ENCODE measurements at places on chromosomes 4 and X. TPM values are rescaled to one million over a fixed set of nuclear protein-coding genes. Genes with fewer than 3 reads are reported as not detected.

DNA sequence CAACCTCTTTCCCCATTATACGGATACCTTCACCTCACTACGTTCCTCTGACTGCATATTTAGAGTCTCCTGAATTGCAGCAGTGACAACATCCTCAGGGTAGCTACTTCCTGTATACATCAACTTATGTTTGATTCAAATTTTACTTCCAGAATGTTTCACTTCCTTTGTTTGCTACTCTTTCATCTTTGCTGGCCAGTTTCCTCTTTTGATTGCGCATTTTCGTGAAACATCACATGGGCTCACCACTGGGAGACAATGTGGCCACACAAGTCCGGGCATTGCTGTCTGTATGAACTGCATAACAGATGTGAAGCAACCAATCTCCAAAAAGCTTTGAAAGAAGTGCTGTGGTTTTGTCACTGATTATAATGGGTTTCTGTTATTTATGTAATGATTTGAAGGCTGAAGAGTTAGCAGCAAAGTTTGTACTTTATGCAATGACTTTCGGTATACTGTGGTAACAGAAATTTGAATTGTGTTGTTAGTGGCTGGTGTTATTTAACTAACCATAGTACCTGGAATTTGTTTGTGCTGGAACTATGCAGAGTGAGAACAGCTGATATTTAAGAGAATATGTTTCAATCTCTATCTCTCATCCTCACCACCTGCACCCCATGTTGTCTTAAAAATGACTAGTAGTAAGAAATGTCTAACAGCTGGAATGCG, 7.4 kb downstream of the SNCA start:
- no peak for DNase-seq

DNA sequence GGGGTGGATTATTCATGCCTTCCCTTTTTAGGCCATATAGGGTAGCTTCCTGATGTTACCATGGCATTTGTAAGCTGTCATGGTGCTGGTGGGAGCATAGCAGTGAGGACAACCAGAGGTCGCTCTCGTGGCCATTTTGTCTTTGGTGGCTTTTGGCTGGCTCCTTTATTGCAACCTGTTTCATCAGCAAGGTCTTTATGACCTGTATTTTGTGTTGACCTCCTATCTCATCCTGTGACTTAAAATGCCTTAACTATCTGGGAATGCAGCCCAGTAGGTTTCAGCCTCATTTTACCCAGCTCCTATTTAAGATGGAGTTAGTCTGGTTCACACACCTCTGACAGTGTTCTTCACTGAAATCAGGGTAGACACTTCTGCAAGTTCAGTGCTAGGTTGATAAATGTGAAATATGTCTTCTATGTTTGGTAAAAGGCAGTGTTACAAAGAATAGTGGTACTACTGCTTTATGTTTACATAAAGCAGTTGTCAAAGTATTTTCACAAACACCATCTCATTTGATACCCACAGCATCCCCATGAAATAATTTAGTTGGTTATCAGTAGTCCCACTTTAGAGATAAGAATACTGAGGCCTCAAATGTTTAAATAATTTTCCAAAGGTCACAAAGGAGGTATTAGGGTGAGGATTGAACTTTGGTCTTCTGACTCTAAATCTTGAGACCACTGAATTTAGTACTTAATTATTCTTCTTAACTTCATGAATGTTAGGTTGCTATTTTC, 77.1 kb upstream of the C4orf54 start:
- no peak for DNase-seq

Gene FABP2
- polyA plus RNA-seq, result 1.5 TPM

DNA sequence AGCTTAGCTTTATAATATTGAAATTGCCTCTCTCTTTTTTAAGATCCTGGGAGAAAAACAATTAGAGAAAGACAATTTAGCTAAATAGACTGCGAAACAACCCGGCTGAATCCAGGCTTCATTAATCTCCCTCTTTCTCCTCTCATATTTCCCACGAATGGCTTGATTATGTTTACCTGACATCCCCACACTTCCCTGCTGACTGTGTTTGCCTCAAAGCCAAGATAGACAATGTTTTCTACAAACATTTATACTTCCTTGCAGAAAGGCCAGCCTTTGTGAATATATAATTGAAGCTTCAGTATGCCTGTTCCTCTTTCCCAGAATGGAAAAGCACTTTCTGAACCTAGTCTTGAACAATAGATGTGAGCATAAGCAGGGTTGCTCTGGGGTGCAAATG, 566.8 kb downstream of the PDHA2 start:
- DNase-seq, result no peak

Gene TCEAL7
- polyA plus RNA-seq, result 36.7 TPM

DNA sequence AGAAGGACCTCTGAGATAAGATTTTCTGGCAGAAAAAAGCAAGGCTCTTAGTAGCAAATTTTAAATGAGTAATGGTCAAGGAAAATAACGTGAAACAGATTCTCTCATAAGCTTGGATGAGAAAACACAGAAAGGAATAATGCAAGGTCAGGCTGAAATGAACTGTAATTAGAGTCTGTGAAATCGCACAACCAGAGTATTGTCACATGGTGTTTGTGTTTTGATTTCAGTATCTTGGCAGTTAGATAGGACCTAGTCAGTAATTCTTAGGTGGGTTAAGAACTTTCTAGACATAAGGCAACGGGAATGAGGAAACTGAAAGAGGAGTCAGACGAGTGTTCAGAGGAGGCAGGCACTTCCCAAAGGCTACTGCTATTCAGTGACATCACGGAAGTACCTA, 34.6 kb downstream of the LIMCH1 start:
- DNase-seq, result no peak

GRCh38 chr4:184382189-184382846, 92.0 kb downstream of the IRF2 start:
- DNase-seq, result no peak

DNA sequence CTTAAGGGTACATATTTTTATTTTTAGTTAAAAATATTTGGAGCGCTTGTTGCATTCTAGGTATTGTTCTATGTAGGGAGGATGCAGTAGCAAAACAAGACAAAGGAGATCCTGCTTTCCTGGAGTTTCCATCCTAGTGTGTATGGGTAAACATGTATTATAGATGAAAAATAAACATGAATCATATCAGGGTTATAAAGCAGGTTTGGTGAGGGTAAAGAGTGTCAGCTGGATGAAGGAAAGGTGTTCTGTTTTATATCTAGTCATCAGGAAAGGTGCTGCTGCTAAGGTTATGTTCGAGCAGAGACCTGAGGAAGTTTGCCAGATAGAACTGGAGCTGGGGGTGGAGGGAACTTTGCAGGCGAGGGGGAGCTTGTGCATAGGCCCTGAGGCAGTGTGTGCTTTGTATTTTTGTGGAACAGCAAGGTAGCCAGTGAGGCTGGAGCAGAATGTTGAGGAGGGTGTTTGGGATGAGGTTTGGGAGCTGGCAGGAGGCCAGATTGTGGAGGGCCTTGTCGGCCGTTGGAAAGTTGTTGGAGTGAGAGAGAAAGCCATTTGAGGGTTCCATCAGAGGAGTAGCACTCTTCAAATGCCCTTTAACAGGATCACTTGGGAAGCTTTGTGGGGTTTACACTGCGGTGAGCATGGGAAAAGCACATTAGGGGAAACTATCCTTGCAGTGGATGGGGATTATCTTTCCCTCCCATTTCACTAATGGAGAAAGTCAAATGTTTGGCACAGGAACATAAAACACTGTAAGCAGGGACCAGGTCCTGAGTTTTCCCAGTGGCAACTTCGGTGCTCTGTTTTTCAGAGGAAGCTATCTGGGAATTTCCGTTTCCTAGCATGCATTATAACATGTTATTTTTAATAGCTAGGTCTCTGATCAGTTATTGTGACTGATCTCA, 35.9 kb downstream of the AFF1 start:
- no peak for DNase-seq

Gene PDLIM5
- polyA plus RNA-seq, result 59.2 TPM

DNA sequence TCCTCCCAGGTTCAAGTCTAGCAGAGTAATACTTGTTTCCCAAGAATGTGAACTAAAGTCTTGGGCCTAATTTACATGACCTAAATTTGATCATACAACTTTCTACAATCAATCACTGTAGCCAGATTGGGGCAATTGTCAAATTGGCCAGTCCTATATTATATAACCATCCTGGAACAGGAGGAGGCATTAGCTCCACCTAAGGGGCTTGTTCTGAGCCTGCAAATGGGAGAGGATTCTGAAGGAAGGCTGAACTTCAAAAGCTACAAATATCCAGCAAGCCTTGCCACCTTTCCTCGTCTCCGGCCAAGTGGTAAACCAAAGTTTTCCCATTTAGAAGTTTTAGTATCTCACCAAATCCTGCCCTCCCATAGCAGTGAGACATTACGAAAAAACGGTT, 1289.6 kb upstream of the TENM3 start:
- DNase-seq, result no peak

- DNase-seq, result peak; percentile 3
These were observed 518 bp upstream of the FAM241A start for GRCh38 chr4:112144546-112145325.

GRCh38 chrX:45758319-45758718, 557.6 kb upstream of the DIPK2B start:
- no peak for DNase-seq
